SJSA1 (cell line): ENCODE measurements at places on chromosomes 5 and 9. TPM values are rescaled to one million over a fixed set of nuclear protein-coding genes. Genes with fewer than 3 reads are reported as not detected.

- DNase-seq, result no peak
Observed at GRCh38 chr5:161700065-161700464, 14.5 kb downstream of the GABRA6 start.

The PDE6A gene
- 0.05 TPM in 1 of 2 replicates, not detected in the other for total RNA-seq

DNA sequence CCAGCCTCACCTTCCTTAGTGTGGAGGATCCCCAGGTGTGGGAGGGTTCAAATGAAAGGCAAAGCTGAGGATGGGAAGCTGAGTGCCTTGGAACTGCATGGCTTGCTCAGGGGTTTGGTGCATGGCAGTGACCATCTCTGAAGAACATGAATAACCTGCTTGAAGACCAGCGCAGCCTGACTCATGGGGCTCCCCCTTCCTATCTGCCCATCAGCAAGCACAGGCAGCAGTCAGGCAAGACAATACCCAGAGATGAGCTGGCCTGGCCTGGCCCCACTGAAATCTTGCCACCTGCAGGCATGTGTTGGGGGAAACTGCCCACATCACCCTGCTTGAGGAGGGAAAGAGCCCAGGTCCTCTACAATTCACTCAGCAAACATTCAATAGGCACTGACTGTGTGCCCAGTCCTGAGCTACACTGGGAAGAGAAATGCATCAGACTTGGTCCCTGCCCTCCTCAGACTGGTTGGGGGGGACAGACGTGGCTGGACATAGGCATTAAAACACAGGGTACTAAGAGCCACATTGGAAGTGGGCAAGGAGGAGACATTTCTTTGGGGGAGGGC lies 105.0 kb upstream of the ALDH1B1 start:
- DNase-seq, result no peak

DNA sequence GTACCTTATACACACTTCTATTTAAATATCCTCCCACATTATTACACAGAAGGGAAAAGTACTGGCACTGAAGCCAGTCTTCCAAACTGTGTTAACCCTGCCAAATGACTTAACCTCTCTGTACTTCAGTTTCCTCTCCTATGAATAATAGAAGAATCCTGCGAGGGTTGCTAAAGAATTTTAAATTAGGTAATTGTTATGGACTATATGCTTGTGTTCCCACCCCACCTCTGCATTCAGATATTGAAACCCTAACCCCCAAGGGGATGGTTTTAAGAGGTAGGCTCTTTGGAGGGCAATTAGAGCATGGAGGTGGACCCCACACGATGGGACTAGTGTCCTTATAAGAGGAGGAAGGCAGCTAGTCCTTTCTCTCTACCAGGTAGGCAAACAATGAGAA lies 72.7 kb downstream of the TTLL11 start:
- no peak for DNase-seq

GRCh38 chr9:8492679-8493078 lies 693.1 kb upstream of the DMAC1 start:
- no peak for DNase-seq

DNA sequence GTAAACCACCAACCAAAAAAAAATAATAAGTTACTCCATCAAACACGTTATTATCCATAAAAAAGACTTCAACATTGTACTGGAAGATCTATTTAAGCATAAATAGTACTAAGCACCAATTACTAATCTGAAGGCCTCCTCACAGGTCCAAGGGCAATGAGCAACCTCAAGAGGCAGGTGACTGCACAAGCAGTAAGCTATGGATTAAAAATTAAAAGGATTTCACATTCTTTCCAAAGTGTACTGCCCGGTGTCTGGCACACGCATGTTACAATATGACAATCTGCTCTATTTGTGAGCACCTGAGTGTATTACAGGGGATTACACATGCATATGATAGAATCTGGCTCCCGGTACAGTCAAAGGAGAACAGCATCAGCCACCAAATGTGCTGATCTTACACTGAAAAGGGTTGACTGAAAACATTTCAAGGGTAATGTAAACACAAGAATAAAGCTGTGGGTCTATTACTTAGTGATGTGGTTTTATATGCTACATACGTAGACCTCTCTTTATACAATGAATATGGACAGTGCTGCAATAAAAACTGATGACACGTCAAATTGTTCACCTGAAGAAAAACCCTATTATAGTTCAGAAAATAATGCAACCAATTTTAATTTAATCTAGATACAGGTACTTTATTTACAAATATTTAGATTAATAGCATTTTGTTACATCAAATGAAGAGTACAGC lies 22.8 kb downstream of the RAB14 start:
- DNase-seq, result no peak

- DNase-seq, result peak; percentile 71
Observed at GRCh38 chr5:134851307-134851923, 5.6 kb downstream of the C5orf24 start.

The FBP1 gene
- not detected in 2 replicates for total RNA-seq

GRCh38 chr5:31866166-31866565 lies 227.2 kb downstream of the PDZD2 start:
- DNase-seq, result no peak

The SLC34A3 gene
- total RNA-seq, result not detected in 2 replicates

DNA sequence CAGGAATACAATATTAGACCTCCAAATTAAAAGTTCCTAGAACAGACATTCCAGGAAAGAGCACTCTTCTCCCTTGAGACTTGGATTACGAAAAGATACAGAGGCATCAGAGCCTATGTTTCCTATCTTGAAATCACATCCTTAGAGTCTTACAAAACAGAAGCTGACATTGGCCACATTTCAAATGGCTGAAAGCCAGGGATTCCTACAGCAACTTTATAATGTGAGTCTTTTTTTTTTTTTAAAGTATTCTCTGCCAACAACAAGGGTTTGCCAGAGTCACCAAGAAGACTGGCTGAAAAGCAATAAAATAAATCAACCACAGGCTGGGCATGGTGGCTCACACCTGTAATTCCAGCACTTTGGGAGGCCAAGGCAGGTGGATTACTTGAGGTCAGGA lies 63.1 kb downstream of the TRPM6 start:
- DNase-seq, result no peak

DNA sequence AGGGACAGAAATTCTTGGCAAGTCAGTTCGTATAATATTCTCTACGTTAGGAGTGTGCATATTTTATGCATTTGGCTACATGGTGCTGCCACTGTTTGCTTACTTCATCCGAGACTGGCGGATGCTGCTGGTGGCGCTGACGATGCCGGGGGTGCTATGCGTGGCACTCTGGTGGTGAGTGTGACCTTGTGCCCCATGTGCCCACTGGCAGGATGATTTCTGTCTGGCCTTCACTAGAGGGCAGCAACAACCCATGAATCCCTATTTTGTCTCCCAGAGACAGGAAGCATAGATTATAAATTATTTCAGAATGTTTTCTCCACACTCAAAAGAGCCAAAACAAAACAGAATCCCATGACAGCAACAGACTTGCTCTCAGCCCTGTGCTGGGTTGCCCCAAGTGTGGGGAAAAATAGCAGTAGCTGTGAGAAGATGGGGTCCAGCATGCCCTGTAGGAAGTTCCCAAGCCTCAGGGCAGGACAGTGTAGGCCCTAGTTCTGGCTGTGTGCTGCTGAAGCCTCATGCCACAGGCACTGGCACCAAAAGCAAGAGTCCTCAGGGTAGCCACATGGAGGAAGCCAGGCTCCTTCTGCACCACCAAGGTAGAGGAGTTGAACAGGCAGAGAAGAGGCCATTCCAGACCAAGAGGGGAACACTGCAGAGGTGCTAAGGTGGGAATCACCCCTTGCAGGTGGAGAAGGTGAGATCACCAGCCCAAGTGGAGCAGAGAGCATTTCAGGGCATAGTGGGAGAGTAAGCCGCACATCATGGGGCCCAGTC lies 16.0 kb downstream of the SLC22A5 start:
- DNase-seq, result peak; percentile 71

GRCh38 chr9:88751781-88752180 lies 216.8 kb downstream of the NXNL2 start:
- no peak for DNase-seq

DNA sequence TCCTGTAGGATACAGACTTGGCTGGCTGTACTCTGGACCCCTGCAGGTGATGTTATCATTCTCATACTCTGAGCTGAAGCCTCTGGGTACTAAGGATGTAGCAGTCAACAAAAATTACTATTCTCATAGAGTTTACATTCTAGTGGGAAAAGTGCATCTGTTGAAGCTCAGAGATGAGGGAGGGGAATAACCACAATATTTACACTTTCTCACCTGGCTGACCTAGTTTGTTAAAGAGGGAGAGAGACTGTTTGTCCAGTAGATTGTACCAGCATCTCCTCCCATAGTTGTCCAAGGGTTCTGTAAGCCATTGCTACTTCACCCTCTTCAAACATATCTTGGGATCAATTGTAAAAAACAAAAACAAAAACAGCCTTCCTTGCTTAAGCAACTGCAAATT lies 33.8 kb upstream of the CHD1 start:
- no peak for DNase-seq

DNA sequence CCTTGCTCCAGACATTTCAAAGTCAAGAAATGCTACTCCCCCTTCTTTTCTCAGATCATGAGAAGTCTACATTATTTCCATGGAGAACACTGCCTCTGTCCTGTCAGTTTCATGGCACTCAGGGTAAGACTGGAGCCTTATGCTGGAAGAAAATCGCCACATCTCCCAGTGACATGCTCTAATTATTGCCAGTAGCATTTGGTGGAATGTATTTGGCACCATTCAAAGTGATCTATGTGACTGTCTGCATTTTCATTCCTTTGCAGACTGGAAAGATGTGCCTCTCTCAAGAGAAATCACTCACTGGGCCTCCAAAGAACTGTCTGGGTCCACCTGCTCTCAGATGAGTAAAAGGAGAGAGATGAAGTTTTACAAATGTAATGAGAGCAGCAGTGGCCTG lies 840 bp upstream of the PLCXD3 start:
- no peak for DNase-seq

GRCh38 chr5:157748760-157749461 lies 5.4 kb downstream of the LSM11 start:
- DNase-seq, result no peak

The FOXD4 gene
- 0.24 TPM in 1 of 2 replicates, not detected in the other for total RNA-seq

DNA sequence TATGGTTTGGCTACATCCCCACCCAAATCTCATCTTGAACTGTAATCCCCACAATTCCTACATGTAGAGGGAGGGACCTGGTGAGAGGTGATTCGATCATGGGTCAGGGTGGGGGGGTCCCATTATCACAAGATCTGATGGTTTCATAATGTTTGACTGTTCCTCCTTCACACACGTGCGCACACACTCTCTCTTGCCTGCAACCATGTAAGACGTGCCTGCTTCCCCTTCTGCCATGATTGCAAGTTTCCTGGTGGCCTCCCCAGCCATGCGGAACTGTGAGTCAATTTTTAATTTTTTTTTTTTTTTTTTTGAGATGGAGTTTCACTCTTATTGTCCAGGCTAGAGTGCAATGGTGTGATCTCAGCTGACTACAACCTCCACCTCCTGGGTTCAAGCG lies 27.0 kb downstream of the FAM169A start:
- no peak for DNase-seq

DNA sequence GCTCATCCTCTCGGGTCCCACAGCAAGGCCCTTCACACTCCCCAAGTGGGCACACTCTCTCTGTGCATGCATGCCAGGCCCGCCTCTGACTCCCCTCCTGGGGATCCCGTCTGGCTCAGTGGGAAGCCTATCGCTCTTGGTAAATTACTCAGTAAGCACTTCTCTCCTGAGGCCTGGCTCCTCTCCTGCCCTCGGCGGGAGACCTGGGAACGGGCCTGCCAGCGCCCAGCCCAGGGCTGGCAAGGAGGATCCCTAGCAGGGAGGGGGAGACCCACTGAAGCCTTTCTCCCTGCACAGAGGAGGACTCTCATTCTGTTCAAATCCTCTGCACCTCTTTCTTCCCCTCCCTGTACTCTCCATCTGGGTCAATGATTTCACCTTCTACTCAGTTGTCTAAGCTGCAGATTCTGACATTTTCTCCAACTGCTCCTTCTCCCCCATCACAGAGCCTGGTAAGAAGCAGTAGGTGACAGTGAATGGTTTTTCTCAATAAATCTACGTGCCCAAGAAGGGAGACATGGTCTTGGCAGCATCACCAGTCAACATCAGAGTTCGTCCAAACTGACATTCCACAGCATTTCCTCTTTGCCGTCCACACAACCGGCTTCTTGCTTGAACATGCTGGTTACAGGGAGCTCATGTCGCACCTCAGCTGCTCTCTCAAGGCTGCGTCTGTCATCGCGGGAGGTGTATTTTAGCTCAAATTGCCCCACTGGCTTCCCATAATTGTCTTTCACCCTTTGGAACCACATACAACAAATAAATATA lies 81.9 kb downstream of the GPR21 start:
- no peak for DNase-seq

GRCh38 chr5:143218517-143219170 lies 184.8 kb downstream of the NR3C1 start:
- DNase-seq, result no peak

- no peak for DNase-seq
Observed at GRCh38 chr5:127799293-127799905, 96.2 kb downstream of the CCDC192 start.

GRCh38 chr5:125574491-125575044 lies 828.1 kb upstream of the ZNF608 start:
- DNase-seq, result no peak

- no peak for DNase-seq
Observed at GRCh38 chr5:73955271-73955846, 329.4 kb downstream of the ARHGEF28 start.

DNA sequence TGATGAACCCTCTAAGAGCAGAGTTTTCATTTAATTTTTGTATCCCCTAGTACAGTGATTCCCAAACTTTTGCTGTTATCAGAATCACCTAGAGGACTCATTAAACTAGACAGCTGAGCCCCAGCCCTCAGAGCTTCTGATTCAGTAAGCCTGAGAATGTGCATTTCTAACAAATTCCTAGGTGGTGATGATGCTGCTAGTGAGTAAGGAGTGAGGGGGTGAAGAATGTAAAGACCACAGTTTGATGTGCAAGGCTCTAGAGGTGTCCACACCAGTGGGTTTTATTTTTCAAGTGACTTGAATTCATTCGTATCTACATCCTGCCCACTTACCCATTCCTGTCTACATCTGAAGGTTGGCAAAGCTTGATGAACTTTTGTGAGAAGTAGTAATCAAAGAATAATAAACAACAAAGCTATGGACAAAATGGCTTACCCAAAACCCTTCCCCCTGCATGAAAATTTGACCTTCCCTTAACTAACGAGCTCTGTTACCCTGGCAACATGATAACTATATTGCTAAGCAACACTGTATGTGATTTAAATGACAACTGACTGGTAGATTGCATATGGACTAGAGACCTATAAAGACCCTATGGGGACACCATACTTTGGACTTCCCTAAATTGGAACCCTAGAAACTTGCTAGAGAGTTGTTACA lies 35.2 kb downstream of the DTWD2 start:
- no peak for DNase-seq

- DNase-seq, result no peak
Observed at GRCh38 chr5:90338712-90339372, 70.7 kb downstream of the CETN3 start.

The RORB gene
- total RNA-seq, result not detected in 2 replicates

The GRIA1 gene
- not detected in 2 replicates for total RNA-seq
